ENCODE measurements at places on chromosomes 2 and 18.

DNA sequence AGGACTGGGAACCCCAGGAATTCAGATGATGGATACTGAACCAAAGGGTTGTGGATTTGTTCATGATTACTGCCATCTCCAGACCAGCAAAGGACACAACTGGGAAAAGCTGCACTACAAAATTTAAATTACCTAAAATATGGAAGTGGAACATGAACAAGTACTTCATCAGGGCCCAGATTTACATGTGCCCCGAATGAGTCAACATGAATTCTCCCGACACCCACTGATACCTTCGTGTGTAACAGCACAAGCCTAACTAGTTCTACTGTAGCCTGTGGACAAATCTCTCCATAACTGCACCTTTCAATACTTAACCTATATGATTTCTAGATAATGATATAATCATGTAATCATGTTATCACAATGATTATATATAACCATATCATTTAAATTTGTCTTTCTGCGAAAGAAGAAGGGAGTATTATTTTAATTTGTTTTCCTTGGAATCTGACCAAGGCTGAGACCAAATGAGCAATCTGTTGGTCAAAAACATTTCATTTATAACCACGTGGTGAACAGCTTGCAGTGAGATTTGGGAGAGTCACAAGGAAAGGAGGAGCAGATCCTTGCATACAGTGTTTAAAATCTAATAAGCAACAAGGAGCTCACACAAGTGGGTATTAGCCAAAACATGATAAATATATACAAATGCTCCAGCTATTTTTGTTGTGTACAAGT is 70.5 kb downstream of the CACNB4 start:
- no peak for DNase-seq

DNA sequence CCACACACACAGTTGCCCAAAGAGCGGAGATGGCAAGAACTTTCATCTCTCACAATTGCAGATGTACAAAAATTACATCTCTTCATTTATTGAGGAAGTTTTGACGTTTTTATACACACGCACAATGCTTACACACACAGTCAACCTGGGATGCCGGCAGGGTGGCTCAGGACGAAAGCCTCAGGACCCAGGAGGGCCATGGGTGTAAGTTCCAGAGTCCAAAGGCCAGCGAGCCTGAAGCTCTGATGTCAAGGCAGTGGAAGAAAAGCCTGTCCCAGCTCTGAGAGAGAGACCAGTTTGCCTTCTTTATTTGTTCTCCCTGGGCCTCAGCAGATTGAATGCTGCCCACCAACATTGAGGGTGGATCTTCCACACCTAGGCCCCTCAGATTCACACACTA is 10.1 kb downstream of the AMER3 start:
- DNase-seq: no peak

GRCh38 chr2:53715568-53715967 is 52.0 kb upstream of the CHAC2 start:
- no peak for DNase-seq

- no peak for DNase-seq
Observed at GRCh38 chr2:54483426-54483825, 27.3 kb downstream of the SPTBN1 start.

DNA sequence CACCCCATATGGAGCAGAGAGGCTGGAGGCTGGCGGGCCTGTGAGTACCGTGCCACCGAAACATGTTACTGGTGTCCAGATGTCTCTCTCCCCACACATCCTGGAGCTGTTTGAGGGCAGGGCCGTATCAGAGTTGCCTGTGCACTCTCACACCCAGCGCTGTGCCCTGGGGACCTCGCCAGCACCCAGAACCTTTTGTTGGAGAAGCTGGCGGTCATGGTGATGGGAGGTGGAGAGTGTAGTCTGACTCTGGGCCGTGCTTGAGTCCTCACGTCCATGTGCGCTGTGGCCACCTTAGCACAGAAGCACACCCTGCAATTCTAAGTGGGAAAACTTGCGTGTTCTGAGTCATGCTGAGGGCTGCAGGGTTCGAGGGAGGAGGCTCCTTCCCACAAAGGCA is 259.2 kb downstream of the NDUFA10 start:
- DNase-seq: no peak

GRCh38 chr2:230891064-230891463 is 26.3 kb downstream of the ITM2C start:
- DNase-seq: no peak

- DNase-seq: no peak
Observed at GRCh38 chr2:2763351-2764000, 432.4 kb upstream of the MYT1L start.

DNA sequence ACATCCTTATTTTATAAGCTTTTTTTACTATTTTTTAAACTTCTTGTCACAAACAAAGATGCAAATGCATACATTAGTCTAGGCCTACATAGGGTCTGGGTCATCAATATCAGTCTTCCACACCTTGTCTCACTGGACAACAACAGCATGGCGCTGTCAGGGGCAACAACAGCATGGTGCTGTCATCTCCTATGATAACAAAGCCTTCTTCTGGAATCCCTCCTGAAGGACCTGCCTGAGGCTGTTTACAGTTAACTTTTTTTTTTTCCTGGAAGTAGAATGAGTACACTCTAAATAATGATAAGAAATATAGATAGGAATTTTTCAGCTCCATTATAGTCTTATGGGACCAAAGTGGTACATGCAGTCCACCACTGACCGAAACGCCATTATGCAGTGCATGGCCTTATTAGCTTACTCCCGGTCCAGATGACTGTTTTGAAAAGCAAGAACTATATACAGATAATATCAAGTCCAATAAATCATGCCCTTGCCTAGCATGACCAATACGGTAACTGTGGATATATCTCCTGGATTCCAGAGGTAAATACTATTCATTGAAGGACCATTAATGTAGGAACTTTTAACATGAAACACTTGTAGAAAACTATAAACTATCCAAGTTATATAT is 38.4 kb downstream of the TCF4 start:
- DNase-seq: no peak

- no peak for DNase-seq
Observed at GRCh38 chr2:10385501-10385900, 62.6 kb downstream of the ODC1 start.

DNA sequence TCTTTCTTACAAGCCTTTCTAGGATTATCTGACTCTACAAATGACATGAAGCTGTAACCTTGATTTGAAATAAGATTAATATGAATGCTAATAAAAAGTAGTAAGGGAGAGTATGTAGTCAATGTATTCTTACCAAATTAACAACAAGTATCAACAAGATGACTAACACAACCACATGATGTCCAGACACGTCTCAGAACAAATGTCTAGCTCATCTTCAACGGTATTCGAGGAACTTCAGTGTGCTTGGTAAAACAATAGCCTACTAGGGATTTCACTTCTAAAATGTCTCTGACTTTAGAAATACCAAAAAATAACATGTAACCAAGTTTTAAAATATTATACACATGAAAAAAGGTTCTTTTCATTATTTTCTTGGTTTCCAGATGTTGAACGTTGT is 3.4 kb downstream of the HDLBP start:
- DNase-seq: no peak

DNA sequence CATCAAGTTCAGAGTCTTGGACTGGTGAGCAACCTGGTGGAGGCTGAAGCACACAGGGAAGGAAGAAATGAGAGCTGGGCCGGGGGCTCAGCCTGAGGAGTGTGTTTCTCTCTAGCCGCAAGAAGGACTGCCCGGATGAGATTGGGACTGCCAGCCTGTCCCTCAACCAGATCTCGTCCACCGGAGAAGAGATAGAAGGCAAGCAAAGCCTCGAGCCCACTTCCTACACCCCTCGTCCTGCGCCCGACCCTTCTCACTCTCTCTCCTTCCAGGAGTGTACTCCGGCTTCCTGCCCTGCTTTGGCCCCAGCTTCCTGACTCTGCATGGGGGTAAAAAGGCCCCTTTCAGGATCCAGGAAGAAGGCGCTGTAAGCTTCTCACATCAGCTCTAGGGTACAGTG is 26.2 kb downstream of the FER1L5 start:
- no peak for DNase-seq

- DNase-seq: no peak
Observed at GRCh38 chr2:99888617-99889016, 253.8 kb downstream of the AFF3 start.

DNA sequence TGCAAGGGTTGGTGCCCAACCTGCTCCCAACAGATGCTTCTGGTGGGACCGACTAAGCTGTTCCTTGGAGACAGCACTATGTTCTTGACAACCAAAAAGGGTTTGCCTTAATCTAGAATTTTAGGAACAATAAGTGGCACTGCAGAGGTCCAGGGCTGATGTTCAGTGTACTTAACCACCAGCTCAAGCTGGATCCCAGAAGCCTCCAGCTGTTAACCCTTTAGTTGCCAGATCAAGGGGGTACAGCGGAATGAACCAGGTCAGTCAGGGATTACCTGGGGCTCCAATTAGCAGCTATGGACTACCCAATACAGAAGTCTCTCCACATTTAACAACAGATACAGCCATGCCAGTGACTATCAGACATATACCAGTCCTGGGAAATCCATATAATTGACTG is 3.5 kb downstream of the GPR75 start:
- no peak for DNase-seq

GRCh38 chr2:22981785-22982184 is 403.2 kb upstream of the KLHL29 start:
- DNase-seq: no peak

DNA sequence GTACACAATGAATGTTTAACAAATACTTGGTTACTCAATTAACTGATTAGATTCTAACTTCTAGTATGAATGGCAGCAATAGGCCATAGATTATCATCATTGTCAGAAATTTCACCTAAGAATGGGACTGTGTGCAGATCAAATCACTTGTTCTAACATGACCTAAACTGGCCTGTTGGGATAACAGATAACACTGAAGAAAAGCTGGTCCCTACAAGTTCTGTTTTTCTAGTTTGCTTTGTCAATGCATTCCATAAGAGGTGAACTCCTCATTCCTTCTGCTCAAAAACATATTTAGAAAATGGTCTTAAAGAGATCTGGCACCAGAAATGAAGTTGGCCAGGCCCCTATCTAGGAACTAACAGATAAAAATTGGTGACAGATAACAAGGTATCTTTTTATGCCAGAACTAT is 175.4 kb downstream of the THADA start:
- DNase-seq: no peak

- DNase-seq: no peak
Observed at GRCh38 chr2:96336104-96336775, 674 bp downstream of the NCAPH start.

GRCh38 chr18:65859075-65859474 is 108.3 kb downstream of the CDH7 start:
- DNase-seq: no peak

DNA sequence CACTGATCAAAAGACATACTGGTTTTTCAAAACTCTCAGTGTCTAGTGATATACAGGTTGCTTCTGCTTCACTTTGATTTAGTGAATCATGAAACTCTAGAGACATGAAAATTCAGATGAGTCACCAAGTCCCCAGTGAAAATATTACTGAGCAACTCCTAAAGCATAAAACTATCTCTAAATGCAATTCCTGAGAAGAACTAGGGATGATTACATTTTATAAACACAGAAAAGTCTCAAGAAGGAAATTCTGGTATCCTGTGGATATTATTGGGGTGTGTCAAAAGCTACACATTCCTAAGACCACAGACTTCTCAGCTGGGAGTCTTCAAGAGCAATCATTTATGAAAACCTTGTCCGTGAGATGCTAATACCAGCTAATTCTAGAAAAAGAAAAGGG is 9.7 kb downstream of the LRRTM4 start:
- no peak for DNase-seq

DNA sequence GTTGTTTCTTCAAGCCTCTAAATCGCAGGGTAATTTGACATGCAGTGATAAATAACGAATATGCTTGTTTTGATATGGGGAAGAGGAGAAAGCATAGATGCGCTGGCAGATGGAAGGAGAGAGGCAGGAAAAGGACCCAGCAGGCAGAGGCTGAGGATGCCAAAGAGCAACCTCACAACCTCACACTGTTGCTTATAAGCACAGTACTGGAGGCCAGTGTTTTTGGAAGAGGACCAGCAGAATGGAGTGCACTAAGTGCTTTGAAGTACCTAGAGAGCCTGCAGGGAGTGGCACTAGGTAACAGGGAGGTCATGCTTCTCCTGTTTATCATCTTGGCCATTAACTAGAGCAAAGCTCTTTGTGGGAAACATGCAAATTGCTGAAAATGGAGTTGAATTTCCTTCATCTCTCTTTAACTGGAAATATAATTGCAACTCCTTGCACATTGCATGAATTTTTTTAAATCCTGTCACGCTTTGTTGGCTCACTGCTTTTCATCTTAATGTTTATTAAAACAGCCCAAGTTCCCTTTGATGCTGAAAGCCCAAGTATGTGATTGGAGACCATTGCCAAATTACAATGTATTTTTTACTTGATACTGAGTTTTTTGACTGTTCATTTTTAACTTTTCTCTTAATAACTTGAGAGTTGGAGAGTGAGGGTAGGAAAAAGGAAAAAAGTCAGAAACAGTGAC is 236.4 kb downstream of the LRRTM1 start:
- DNase-seq: no peak

DNA sequence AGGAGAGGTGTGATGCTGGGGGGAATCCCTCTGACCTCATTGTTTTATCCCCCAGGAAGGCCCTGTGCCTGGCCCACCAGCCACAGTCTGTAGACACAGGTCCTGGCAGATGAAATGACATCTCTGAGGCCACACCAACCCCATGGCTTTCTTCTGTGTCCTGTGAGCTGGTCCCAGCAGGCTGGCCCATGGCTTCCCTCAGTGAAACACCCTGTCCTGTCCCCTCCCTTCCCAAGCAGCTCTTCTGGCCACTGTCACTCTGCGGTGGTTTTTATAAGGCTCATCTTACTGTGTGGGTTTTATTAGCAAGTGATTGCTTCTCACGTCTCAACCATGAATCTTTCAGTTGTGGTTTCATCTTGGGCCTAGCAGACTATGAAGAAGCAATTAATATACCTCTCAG is 102.8 kb upstream of the STPG4 start:
- DNase-seq: no peak

GRCh38 chr2:219645631-219646527 is 18.4 kb downstream of the SLC4A3 start:
- no peak for DNase-seq

GRCh38 chr2:126644630-126645191 is 11.2 kb upstream of the GYPC start:
- no peak for DNase-seq

- no peak for DNase-seq
Observed at GRCh38 chr2:55771612-55772011, 78.0 kb upstream of the PNPT1 start.

- DNase-seq: no peak
Observed at GRCh38 chr18:12851716-12852115, 32.3 kb downstream of the PTPN2 start.

All from GM12891 (cell line).